Activated gamma-delta T cell treated with anti-CD3 and anti-CD28 coated beads, Interleukin-2, amount 50 U/mL, for 16 hours (primary cell): ENCODE measurements at places on chromosomes 7 and 10.
A peak's percentile ranks its signal among the peaks of the same experiment; 100 is the strongest.

- DNase-seq = no peak
Measured at GRCh38 chr10:103696094-103696410, 159.3 kb downstream of the SH3PXD2A start.

DNA sequence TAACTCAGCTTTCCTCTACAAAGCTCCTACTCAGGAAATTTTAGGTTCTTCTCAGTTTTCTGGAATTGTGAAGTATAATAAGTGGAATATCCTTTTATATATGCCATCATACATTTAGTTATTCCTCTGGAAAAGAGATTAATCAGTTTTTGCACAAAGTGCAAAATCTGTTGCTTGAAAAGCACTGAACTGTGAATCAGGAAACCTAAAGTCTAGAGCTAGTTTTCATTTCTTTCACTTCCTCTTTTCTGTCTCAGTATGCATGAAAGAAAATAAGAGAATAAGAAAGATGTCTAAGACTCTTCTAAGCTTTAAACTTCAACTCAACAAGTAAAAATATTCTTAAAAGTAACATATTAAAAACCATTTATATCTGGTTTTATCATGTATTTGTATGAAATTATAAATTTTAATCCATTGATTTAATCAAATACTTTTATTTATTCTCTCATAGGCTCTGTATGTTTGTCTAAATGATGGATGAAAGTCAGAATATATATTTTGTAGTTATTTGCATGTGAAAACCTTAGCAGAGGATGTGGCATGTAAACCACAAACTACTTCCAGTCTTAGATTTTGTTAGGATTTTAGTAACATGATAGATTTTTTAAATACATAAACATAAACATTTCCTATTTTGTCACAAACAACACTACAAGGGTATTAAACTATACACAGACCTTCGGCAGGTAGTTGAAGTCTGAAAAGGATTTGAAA is 1073.0 kb downstream of the XPNPEP1 start:
- DNase-seq = no peak

DNA sequence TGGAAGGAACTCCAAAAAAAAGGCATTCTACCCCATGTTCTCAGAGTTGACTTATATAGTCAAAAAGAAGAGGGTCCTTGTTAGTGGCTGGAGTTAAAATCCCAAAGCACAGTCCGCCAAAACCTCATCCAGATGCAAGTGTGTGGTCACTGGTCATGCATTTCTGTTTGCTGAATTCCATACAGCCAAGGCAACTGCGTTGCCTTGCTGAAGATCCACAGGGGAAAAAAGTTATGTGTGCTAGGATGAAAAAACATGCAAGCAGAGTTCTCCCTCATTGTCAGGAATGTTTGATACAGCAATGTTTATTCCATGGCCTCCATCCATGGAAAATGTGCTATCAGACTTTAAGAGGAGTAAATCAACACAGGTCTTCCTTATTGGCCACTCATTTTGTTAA is 213.1 kb downstream of the CREB5 start:
- no peak for DNase-seq

GRCh38 chr10:133032231-133032630 is 55.5 kb upstream of the ADGRA1 start:
- no peak for DNase-seq

DNA sequence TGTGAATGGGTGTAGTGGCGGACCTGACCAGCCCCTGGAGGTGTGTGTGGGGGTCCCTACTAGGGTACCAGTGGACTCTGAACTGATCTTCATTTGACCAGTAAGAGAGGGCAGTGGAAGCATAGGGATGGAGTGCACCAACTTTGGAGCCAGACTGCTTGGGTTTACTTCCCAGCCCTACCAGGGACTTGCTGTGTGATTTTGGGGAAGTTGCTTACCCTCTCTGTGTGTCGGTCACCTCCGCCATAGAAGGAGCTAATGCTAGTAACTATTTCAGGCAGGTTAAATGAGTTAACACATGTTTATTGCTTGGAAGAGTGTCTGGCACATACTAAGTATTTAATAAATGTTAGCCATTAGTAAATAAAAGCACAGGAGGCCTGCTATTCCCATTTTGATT is 6.6 kb downstream of the ADCYAP1R1 start:
- no peak for DNase-seq

DNA sequence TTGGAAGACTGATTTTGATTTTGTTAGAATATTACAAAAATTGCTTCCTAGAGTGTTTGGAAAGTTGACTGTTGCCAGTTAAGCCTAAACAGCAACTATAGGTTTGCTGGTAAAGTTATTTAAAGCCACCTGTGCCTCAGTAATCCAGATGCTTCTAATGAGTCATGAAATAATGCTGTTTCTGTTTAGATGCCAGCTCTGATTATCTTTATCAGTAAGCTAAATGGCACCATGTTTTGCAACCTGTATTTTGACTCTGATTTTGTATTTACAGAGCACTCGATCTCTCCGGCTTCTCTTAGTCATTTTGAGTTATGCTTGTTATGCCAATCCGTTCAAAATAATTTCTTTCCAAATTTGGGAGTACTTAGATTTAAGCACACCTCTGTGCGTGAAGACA is 366.1 kb downstream of the EXOC4 start:
- no peak for DNase-seq

- no peak for DNase-seq
Measured at GRCh38 chr10:81730891-81731290, 144.1 kb upstream of the NRG3 start.

DNA sequence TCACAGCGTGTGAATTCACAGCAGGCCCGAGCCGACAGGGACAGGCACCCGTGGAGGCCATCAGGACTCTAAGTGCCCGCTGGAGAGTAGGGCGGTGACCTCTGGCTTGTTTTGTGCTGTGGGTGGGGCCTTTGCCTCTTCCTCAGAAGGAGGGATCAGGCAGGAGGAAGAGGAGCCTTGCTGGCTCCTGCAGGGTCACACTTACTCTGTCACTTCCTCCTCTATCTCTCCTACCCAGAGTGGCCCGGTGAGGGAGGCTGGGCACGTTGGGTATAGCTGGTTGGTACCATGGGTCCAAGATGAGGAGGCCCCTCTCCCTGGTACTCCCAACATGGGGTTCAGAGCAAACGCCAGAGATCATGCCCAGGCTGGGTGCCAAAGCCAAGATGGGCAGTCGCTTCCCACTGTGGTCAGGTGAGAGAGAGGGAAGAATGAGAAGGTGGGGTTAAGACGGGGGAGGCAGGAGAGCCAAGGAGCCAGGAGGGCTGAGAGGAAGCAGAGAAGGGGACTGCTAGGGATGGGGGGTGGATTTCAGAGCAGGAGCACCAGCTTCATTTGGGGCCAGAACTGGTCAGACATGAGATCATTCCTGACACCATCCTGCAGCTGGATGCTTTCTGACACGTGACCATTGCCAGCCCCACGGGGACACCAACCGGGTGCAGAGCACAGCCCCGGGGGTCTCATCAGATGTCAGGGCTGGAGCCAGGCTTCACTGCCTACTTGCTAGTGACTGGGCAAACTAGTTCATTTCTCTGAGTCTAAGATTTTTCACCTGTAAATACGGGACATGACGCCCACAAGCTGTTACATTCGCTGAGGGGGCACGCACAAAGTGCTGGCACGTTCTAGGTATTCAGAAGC is 54.8 kb upstream of the CACUL1 start:
- DNase-seq = no peak

- DNase-seq = no peak
Measured at GRCh38 chr7:1981201-1981877, 251.4 kb downstream of the MAD1L1 start.

GRCh38 chr7:159051916-159052315 is 92.8 kb downstream of the VIPR2 start:
- DNase-seq = no peak

DNA sequence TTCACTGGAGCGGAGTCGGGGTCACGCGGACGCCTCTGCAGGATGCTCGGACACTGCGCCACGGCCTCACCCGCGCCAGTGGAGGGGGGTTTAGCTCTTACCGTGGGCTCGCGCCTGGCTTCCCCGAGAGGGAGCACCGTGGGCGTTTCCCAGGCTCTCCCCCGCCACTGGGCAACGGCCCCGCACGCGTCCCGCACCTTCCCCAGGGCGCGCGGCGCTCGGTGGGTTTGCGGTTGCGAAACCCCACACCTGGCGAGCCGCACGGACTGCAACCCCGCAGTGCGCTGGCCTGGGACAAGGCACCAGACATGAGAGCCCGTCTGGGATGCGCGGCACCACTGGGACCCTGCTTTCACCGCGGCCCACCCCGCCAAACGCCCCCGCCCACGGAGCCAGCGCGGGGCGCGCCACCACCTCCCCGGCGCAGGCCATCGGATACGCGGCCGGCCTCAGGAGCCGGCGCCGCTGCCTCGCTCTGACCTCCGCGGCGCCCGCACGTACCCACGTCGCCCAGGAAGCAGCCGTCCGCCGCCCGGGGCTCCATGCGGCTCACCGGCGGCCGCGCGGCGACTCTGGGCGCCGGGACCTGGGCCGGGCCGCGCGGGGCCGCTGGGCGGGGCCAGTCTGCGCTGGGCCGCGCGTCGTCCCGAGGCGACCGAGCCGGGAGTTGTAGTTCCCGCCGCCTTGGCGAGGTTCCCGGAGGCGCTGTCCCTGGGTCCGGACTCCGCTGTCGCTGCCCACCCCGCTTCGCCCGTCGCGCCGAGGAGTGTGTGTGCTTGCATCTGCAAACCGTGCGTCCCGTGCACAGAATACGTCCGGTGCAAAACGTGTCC is at the start of gene ASB13:
Gene ASB13 (minus strand): TSS at position 588 of the 833 bp plus-strand sequence. CDS start 44 bp downstream, at position 544.
- no peak for DNase-seq

- DNase-seq = no peak
Measured at GRCh38 chr7:5041047-5041446, 4.6 kb upstream of the RBAK start.

GRCh38 chr7:105881439-105881838 is 5.0 kb upstream of the ATXN7L1 start:
- no peak for DNase-seq

DNA sequence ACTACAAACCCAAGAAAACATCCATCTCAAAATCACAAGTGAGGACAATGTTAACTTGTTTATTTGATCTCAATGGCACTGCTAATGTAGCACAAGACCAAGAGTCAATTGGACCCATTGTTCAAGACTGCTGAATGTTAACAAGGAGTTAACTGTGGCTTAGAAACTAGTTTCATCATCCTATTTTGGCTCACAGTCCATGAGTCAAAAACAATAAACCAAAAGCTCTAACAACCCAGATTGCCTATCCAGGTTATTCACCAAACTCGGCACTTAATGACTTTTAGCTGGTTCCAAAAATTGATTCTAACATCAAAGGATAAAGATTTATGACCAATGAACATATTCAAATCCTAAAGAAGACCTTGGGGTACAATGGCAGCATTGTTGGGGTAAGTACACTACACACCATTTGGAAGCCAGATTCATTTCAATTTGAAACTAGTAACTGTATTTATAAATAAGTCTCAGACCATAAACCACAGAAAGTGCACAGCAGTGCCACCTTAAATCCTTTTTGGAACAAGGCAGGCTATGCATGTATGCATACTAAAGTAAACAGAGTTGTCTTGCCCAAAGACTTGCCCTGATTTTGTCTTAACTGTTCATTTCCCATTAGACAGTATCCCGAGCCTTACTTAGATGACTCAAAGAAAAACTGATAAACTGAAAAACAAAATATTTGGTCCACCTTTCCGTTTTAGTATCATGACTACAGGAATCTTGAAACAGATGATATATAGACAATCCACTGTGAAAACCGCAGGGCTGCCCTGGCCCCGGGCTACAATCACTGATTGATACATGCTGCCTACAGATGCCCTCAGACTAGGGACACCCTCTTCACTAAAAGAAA is 84.5 kb downstream of the SRPK2 start:
- DNase-seq = no peak

- no peak for DNase-seq
Measured at GRCh38 chr10:120970595-120971529, 119.7 kb downstream of the WDR11 start.

GRCh38 chr7:29881724-29882123 is 75.4 kb downstream of the WIPF3 start:
- no peak for DNase-seq

- DNase-seq = peak; percentile 27
Measured at GRCh38 chr7:17939606-17940301, 540 bp downstream of the SNX13 start.

- no peak for DNase-seq
Measured at GRCh38 chr10:79152423-79152817, 83.7 kb downstream of the ZMIZ1 start.

- no peak for DNase-seq
Measured at GRCh38 chr7:101681170-101682007, 52.3 kb upstream of the MYL10 start.

DNA sequence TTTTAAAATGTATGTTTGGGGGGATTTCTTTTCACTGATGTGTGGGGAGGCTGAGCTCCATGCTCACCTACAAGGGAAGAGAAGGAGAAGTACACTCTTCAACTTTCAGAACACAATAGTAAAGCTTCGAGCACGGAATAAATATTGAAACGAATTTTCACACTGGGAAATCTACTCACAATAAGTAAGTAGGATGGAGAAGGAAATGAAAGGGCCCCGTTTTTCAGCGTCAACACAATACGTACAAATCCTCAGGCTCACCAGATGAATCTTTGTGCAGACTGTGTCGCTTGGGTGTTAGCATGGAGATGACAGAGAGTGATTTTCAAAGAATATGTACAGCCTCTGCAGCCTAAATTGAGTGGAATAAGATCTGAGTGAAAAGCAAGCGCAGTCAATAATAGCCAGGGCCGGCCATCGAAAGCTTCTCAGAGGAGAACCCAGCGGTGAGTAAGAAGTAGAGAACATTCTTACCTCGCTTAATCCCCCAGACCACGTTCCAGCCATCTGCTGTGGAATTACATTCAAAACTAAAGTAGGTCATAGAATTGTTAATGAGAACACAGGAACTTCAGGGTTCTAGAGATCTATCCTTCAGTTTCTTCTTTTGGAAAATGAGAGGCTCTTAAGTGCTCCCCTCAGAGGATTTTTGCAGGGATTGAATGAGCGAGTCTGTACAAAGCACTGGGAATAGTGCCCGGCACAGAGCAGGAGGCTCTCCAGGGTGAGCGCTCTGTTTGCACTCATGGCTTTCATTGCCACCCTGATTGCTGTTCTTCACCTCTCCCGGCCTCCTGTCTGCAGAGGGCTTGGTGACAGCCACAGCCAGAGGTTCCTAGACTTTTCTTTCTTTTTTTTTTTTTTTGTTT is 292.8 kb downstream of the SFMBT2 start:
- DNase-seq = no peak

- DNase-seq = no peak
Measured at GRCh38 chr10:15801641-15802040, 58.7 kb downstream of the MINDY3 start.

GRCh38 chr7:13933091-13933490 is 56.4 kb downstream of the ETV1 start:
- no peak for DNase-seq

DNA sequence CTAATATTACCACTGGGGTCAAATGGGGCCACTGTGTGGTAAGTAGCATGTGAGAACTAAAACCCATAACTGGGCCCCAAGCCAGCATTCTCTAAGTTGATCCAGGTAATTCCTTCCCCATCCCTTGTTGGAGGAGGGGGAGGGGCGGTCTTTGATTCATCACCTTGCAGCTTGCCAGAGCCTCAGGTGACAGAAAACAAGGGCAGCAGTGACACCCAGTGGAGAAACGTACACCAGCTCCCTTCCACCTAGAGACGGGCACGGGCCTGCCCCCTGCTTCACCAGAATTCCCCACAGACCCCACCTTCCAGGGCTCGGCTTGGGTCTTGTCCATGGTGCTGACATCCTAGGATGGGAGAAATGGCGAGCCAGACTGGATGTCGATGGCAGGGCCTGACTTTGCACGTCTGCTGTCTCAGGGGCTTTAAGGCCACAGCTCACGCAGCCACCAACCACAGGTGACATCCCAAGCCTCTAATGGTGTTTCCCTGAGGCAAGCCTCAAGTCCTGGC is 102.0 kb downstream of the STRA8 start:
- DNase-seq = no peak
